ENCODE measurements at places on chromosomes 1 and 21. TPM values are rescaled to one million over a fixed set of nuclear protein-coding genes. Genes with fewer than 3 reads are reported as not detected.

SRGAP2 gene
- polyA plus RNA-seq, result 74.1 TPM

FAM151A gene
- 0.57 TPM for polyA plus RNA-seq

IPP gene
- polyA plus RNA-seq, result 19.2 TPM

S100A8 gene
- 23.7 TPM for polyA plus RNA-seq

LAMB3 gene
- polyA plus RNA-seq, result 69.4 TPM

DENND1B gene
- polyA plus RNA-seq, result 17.1 TPM

SLC19A2 gene
- polyA plus RNA-seq, result 13.1 TPM

VANGL2 gene
- polyA plus RNA-seq, result 45.3 TPM

EBNA1BP2 gene
- 54.5 TPM for polyA plus RNA-seq

PPIH gene
- polyA plus RNA-seq, result 60.5 TPM

SLC1A7 gene
- 0.82 TPM for polyA plus RNA-seq

PLA2G2A gene
- 1.2 TPM for polyA plus RNA-seq

CRB1 gene
- polyA plus RNA-seq, result 0.32 TPM

PARP1 gene
- polyA plus RNA-seq, result 120 TPM

CFAP107 gene
- 3.0 TPM for polyA plus RNA-seq

NOS1AP gene
- 3.2 TPM for polyA plus RNA-seq

TNFRSF8 gene
- polyA plus RNA-seq, result 0.21 TPM

TRAF3IP3 gene
- polyA plus RNA-seq, result 2.6 TPM

ARHGEF11 gene
- polyA plus RNA-seq, result 30.6 TPM

CLDN17 gene
- polyA plus RNA-seq, result not detected

CYP4A22 gene
- not detected for polyA plus RNA-seq

BRDT gene
- polyA plus RNA-seq, result not detected

AQP10 gene
- polyA plus RNA-seq, result 0.14 TPM

IFNGR2 gene
- polyA plus RNA-seq, result 75.5 TPM

AGMAT gene
- polyA plus RNA-seq, result 0.32 TPM

VTCN1 gene
- 0.54 TPM for polyA plus RNA-seq

SPRR2G gene
- not detected for polyA plus RNA-seq

KRTAP11-1 gene
- polyA plus RNA-seq, result not detected

C8A gene
- not detected for polyA plus RNA-seq

FAAH gene
- 24.3 TPM for polyA plus RNA-seq

SIM2 gene
- polyA plus RNA-seq, result 1.2 TPM

TMPRSS3 gene
- 1.0 TPM for polyA plus RNA-seq

OLIG1 gene
- polyA plus RNA-seq, result not detected

A3GALT2 gene
- not detected for polyA plus RNA-seq

LIPI gene
- polyA plus RNA-seq, result 1.0 TPM

CYP4A11 gene
- not detected for polyA plus RNA-seq

RNU1-1 gene
- not detected for polyA plus RNA-seq

ELAPOR1 gene
- 10.3 TPM for polyA plus RNA-seq

DPT gene
- 0.78 TPM for polyA plus RNA-seq

KIAA1614 gene
- 6.2 TPM for polyA plus RNA-seq

PDE4DIP gene
- 61.0 TPM for polyA plus RNA-seq
